ENCODE measurements at places on chromosomes 7 and 10.

DNA sequence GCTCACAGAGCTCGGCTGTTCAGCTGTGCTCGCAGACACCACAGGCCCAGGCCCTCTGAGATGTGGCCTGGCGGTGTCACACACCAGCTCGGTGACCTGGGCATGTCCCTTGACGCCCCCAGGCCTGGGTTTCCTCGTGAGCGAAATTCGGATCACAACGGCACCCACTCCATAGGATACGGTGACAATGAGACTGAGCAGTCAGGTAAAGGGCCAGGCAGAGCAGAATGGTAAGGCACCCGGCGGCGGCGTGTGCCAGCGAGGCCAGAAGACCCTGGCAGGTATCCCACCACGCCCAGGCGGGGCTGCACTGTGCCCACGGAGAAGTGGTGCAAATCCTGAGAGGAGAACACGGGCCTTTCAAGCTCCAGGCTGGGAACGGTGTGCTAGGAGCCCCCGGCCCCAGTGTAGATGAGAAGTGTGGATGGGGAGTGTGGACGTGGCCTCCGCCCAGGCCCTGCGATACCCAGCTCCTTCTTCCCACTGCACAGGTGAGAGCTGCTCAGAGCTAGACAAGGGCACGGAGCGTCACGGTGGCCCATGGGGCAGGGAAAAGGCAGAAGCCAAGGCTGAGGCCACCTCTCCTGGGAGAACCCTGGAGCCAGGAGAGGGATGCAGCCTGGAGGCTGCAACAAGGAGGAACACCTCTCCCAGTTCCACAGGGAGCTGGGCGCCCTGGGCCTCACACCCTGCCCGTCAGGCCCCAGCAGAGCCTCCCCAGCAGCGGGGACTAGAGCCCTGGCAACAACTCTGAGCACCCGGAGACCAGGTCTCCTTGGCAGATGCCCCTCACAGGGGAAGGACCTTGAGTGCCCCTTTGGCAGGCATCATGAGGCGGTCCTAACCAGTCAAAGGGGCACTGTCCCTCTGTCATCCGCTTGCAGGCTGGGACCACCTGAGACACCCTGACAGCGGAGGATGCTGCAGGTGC is 219.1 kb downstream of the MAD1L1 start:
- DNase-seq = no peak

DNA sequence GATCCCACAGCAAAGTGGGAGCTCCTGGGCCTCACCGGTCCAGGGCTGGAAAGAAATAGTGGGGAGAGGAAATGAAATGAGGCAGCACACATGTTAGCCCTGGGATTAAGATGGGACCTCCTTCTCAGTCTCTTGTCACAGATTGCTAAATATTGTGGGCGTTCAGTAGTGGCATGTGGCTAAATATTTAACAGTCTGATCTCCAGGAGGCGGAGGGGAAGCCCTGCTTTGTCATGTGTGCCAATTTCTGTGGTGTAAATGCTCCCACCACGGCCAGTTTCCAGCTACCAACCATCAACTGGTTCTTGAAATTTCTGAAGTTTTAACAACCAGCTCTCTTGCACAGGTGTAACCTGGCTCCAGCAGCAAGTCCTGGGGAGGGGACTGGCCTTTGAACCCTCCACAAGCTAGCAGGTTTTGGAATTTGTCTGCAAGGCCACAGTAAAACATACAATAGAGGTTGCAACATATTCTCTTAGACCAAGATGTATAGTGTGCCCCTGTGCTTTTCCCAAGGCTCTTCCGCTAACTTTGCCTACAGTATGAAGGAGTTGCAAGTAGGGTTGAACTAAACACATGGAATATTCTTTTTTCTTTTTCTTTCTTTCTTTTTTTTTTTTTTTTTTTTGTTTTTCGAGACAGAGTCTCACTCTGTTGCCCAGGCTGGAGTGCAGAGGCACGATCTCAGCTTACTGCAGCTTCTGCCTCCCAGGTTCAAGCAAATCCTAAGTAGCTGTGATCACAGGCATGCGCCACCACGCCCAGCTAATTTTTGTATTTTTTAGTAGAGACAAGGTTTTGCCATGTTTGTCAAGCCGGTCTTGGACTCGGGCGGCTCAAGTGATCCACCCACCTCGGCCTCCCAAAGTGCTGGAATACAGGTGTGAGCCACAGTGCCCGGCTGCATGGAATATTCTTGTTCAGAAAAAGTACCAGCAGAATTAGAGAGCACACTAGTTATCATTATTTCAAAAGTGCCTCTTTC is 103.1 kb upstream of the PCBD1 start:
- no peak for DNase-seq

DNA sequence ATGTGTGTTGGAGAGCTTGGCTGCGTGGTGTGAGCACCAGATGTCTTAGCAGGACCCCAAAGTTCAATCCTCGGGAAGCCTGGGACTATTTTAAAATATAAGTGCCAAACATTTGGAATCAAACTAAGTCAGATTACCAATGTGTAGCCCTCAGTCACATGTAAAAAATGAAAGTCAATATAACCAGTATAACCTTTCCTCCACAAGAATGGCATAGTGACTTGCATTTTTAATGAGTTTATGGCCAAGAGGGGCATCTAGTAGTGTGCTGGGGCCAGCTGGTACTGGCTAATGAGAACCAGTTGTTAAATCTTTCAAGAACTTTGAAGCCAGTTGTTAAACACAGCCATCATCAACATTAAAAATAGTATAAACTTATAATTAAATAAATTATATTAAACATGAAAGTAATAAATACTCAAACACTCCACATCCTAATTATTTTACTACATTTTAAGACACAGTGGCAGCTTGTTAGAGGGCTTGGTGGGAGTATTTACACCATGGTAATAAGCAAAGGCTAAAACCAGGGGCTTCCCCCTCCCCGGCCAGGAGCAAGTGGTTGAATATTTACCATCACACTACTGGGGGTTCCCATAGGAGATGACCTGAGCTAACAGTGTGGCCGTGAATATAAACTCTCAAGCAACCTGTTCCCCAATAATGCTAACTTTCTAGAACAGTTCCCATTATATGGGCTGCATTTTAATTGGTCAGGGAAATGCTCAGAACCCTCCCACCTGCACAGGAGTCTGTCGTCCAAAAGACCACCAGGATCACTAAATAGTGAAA is 7.9 kb upstream of the FAM170B start:
- no peak for DNase-seq

- peak; percentile 71 for DNase-seq
Observed at GRCh38 chr7:46369933-46370654, 449.0 kb upstream of the IGFBP3 start.

DNA sequence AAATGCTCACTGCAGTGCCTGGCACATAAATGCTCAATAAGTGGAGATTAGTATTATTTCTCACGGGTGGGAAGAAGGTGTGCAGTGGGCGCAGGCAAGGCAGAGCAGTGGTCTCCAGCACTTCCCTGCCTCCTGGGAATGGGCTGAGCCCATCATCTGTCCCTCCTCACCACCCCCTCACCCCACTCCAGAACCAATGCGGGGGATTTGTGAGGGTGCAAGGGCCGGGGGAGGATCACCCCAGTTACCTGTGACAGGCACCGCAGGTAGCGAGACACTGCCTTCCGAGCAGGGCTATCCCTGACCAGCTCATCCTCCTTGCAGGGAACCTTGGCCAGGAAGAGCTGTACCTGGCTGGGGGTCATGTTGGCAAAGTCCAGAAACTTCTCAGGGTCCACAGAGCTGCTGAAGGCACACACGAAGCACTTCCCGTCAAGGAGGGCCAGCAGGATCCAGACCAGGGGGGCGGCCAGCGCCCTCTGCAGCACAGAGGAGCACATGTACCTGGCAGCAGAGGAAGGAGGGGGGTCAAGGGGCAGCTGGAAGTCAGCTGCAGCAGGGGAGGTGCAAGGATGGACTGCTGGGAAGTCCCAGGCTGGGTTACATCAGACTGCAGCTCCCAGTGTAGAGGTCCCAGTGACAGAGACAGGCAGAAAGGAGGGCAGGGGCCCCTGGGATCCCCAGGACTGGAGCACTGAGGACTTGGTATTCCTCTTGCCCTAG is 2.8 kb downstream of the CALHM3 start:
- no peak for DNase-seq

DNA sequence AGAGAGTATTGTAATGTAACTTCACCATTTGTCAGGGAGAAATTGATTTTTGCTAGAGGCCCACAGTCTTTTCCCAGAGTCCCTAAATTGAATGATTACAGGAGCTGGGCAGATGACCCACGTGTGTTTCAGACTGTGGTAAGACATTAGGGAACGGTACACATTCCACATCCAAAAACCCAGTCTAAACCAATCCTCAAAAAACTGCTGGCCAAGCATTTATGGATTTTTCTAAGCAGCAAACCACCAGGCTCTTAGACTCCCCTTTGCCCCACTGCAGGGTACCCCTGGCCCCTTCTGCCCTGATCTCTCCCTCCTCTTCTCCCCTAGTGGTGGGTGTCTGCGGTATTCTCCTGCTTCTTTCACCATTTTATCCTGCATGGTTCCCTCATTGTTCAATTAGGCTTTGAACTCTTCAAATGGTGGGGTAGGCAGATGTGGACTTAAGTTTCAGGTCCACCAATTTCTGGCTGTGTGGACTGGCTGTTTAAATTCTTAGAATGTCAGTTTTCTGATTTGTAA is 135.5 kb upstream of the SORCS3 start:
- no peak for DNase-seq

DNA sequence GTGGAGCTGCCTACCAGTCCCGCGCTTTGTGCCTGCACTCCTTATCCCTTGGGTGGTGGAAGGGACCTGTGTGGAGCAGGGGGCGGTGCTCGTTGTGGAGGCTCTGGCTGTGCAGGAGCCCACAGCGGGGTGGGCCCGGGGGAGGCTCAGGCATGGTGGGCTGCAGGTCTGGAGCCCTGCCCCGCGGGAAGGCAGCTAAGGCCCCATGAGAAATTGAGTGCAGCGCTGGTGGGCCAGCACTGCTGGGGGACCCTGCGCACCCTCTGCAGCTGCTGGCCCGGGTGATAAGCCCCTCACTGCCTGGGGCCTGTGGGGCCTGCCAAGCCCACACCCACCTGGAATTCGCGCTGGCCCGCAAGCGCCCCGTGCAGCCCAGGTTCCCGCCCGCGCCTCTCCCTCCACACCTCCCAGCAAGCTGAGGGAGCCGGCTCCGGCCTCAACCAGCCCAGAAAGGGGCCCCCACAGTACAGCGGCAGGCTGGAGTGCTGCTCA is 859.6 kb upstream of the KCND2 start:
- DNase-seq = no peak

- no peak for DNase-seq
Observed at GRCh38 chr10:44463511-44464121, 78.7 kb upstream of the CXCL12 start.

DNA sequence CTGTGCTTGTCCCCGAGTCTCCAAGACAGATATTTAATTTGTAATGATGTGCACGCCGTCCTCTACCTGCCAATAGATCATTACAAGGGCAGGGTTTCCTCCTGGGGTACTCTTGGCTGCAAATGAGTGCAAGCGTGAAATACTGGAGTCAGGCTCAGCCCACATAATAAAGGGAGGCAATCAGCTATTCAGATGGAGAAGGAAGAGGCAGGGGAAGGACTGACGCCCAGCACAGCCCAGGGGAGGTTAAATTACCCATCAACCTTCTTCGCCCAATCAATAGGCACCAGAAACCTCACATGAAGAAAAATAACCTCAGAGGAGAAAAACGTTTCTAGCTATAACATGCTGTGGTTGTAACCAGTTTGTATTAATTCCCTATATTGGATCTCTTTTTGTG is 544.9 kb upstream of the ADARB2 start:
- no peak for DNase-seq

DNA sequence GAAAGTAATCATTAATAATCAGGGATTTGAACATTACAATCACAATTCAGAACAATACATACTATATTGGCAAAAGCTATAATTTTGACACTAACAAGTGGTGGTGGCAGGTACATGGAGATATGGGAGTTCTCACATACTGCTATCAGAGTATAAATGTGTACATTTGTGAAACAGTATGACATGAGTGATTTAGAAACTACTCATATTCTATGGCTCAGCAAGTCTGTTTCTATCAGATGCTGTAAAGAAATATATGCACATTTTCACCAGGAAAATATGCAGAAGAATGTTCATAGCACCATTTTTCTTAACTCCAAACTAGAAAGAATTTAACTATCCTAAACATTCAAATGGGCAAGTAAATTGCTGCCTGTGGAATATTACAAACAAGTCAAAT is 620.0 kb downstream of the SH2D4B start:
- DNase-seq = no peak

Data from AG04450 (cell line).